ENCODE measurements at places on chromosomes 12 and 14. TPM values are rescaled to one million over a fixed set of nuclear protein-coding genes. Genes with fewer than 3 reads are reported as not detected.

P3H3 gene
- 29.5 TPM for total RNA-seq

CLEC9A gene
- not detected for total RNA-seq

DNA sequence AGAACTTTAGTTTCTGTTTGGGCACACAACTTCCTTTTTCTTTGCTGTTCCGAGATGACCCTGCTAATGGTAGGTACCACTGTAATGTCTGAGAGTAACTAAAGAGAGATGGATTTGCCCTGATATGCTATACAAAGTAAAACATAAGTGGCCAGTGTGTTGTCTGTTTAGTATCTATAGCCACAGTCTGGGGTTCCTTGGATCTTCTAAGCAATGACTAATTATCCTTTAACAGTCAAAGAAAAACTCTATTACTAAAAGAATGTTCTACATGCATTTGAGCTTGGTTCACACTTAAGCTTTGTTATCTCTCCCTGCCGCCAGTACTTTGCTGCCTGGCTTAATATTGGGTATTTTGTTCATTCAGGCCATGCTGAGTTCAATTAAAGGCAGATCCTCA is 1051.9 kb upstream of the FLRT2 start:
- DNase-seq = no peak

- DNase-seq = no peak
Measured at GRCh38 chr14:55730592-55731310, 150.7 kb downstream of the KTN1 start.

GRCh38 chr12:116650062-116650461 is 87.8 kb downstream of the SPRING1 start:
- DNase-seq = no peak

KRT71 gene
- not detected for total RNA-seq

DNA sequence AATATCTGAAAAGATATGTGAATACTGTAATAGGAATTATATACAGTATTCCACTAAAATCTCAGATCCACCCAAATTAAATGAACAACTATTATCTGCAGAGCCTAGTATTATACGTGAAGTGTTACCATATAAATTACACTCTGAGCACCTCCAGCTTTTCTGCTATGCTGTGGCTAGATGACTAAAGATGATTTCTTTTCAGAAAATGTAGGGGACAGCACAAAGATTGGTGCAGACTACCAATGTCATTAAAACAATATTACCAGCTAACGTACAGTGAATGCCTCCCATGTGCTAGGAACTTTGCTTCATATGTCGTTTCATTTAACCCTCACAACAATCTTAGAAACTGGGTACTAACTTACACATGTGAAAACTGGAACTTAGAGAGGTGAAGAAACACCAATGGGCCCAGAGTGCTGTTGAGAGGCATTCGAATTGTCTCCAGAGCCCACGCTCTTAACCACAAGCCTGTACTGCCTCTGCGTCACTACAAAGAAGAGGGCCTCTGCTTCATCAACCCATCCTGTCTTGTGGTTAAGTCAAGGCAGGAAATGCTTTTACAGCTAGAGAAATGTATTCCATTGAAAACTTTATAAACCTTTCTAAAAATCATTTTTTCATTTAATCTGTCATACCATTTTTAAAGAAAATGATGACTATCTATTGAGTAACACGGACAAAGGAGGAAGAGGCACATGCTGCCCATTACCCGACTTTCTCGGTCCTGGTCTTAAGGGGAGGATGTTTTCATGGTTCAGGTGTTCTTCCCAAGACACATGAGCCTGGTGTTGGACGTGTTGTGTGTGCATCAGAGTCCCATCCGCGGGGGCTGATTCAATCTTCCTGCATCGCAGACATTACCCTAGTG is 1.3 kb downstream of the GPR65 start:
- DNase-seq = no peak

DNA sequence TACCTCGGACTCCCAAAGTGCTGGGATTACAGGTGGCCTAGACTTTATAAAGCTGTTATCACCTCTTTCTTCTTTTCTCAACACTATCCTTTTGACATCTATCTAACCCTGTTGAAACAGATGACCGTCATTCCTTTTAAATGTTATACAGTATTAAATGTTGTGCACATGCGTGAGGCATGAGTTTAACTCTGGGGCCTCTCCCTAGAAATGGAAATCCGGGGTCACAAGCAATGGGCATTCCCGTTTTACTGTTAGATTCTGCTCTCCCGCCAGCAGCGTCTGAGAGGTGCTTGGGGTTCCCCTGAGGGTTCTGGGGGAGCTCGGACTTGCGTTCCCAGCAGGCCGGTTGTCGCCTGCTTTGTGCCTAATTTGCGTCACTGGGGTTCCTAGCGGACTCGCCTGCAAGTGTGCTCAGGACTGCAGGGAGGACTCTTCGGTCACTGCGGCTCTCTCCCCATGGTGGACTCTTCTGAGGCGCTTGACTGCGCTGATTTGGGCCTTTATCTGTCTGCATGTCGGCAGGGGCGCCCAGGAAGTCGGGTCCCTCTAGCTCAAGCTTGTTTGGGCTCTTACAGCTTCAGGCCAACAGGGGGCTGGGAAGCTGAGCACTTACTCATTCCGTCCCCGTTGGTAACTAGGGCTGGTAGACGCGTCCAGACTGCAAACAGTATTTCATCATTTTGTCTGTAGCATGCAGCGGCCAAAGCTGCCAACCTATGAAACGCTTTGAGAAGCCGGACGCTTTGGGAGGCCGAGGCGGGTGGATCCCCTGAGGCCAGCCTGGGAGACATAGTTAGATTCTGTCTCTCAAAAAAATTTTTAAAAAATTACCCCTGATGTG is 1.2 kb upstream of the RAN start:
- peak; percentile 58 for DNase-seq

DNA sequence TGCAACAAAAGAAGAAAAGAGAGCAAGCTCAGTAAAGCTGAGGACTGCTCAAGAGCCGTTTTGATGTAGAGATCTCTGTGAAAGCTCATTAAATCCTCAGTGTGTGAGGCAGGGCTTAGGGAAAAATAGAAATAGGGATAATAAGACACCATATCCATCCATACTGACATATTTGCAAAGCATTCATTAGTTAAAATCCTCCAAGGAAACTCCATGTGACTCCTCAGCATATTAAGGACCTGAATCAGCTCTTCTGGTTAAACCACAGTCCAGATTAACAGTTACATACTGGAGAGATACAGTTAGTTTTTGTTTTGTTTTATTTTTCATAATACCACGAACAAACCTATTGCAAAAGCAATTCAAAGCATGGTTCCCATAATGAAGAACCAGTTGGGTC is 288.2 kb downstream of the PAWR start:
- DNase-seq = no peak

- DNase-seq = no peak
Measured at GRCh38 chr12:56645201-56645716, 525 bp downstream of the ATP5F1B start.

EML5 gene
- 0.58 TPM for total RNA-seq

GRCh38 chr14:105294142-105294597 is 6.6 kb downstream of the BRF1 start:
- no peak for DNase-seq

DNA sequence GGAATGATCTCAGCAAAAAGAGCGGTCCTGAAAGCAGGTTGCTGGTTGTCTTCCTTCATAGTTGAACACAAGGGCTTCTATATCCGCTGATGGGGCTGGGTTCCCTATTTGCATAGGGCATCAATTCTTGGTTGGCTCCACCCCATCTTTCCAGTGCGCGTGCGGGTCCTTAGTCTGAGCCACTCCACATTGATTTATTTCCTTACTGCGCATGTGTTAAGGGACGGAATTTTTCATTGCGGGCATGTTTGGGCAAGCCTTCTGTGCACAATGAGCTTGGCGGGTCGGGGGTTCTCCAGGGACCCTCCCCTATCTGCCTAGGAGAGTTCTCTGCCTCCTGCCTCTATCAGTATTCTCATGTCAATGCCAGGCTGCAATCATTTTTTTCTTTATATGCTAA is 21.2 kb upstream of the DLGAP5 start:
- no peak for DNase-seq

RBP5 gene
- total RNA-seq = not detected

NGB gene
- not detected for total RNA-seq

DNA sequence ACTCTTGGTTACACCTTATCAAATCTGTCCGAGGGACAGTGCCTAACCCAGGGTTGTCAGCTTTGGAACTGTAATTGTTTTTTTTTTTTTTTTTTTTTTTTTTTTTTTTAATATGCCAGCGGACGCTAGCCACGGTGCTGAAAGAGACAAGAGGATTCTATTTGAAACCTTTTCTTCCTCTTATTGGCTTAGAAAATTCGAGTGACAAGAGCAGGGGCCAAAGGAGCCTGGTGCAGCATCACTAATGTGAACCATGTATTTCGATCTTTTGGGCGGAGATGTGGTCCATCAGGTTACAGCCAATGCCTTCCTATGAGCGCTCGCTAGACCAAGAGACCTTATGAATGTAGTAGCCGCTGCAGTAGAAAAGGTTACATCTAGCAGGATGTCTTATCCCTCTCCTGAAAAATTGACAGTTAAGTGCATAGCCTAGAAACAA is 922 bp downstream of the PTPRR start:
- DNase-seq = peak; percentile 8

LRP6 gene
- 19.0 TPM for total RNA-seq

DNA sequence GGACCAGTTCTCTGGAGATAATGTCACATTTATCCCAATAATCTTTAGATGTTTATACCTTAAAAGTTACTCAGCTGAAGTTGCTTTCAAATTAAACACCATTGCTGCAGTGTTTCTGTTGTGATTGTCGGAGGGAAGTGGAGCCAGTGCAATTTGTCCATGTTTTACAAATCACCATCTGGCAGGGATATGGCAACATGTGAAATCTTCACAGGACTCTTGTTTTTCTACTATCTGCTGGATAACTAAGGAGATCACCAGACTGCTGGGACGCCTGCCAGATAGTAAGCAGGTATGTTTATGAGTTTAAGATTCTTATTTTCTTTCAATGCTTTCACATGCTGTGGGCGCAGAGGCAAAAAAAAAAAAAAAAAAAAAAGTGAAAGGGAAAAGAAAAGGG is 100.3 kb upstream of the SOX5 start:
- no peak for DNase-seq

- DNase-seq = no peak
Measured at GRCh38 chr14:72352012-72352411, 419.8 kb downstream of the RGS6 start.

DNA sequence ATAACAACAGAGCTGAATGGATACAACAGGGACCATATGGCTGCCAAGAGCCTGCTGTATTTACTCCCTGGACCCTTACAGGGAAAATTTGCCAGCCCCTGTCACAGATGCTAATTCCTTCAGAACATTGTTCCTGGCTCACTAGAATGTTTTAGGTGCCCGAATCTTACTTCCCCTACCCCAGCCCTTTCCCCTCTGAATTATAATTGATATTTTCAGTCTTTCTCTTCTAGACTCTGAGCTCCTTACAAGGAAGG is 235.3 kb downstream of the KSR2 start:
- DNase-seq = no peak

DNA sequence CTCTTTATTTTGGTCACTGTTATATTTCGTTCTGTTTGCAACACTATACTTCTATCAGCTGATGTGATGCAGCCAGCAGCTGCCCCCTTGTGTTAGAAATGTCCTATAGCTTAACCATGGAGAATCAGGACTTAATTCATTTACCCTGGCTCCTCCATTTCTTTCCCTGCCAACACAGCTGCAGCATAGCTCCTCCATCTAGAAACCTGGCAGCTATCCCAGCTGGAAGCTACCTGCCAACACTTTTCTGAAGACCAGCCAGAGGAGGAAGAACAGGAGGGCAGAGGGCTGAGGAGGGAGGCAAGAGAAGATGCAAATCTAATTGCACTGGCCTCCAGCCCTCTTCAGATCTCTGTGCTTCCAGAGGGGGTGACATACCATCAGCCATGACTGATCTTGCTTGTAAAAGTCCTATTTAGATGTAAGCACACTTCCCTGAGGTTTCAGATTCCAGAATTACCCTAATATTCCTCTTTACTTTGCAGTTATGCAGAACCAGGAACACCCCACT is 156.8 kb upstream of the TMEM260 start:
- DNase-seq = peak; percentile 86

GPR84 gene
- not detected for total RNA-seq

DNA sequence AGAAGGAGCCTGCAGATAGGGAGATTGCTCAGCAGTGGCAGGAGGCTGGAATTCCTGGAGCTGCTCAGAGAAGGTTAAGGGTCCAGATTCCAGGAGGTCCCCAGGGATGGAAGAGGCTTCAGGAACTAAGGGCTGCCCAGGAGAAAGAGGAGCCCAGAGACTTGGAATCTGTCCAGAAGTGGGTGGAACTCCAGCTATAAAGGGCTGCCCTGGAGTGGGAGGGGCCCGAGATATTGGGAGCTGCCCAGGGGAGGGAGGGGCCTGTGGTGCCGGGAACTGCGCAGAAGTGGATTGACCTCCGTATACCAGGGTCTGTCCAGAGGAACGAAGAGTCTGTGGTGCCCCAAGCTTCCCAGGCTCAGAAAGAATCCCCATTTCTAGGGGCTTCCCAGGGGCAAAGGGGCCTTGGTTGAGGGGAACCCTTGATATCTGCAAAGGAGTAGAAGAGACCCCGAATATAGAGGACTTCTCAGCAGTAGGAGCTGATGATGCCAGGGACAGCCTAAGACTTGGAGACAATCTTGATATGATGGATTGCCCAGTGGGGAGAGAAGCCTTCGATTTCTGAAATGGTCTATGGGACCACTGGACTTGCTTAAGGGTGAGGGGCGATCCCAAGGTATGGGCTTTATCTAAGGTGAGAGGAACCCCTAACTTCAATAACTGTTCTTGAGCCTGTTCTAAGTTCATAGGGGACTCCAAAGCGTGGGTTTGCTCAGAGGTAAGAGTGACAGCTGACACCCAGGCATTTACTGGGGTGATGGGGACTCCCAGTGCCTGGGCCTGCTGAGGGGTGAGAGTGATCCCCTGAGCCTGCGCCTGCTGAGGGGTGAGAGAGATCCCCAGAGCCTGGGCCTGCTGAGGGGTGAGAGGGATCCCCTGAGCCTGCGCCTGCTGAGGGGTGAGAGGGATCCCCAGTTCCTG is 45.0 kb downstream of the FAM186A start:
- DNase-seq = no peak

DNA sequence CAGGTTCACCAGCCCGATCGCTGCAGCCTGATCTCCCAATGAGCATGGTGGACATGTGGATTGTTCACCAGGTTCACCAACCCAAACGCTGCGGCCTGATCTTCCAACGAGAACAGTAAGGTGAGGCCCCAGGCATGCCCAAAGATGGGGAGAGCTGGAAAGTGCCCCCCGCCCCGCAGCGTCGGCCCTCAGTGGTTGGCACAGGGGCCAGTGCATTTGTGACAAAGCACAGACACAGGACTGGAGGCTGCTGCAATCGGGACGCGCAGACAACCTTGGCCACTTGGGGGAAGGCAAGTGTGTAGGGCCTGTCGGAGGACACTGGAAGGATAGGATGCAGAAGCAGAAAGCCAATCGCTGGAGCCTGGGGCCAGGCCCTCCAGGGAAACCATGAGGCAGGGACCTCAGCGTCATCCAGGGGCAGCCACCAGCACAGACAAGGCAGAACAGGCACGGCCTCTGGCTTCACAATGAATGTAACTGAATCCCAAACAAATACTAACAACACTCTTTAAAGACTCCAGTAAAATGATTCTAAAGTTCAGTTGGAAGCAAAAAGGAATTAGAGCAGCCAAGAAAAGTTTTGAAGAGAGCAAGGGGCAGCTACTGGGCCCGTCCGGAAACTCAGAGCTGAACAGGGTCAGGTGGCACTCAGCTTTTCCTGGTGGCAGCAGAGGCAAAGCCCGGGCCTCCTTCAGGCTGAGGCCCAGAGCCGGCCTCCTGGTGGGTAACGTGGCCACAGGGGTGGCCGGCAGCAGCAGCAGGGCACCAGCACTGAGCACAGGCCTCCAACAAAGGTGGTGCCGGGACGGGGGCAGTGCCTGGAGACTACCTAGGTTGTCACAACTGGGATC is 13.3 kb downstream of the BRF1 start:
- DNase-seq = no peak

- no peak for DNase-seq
Measured at GRCh38 chr12:131091413-131091975, 137.8 kb downstream of the ADGRD1 start.
